ENCODE measurements at places on chromosomes 3 and 15.

DNA sequence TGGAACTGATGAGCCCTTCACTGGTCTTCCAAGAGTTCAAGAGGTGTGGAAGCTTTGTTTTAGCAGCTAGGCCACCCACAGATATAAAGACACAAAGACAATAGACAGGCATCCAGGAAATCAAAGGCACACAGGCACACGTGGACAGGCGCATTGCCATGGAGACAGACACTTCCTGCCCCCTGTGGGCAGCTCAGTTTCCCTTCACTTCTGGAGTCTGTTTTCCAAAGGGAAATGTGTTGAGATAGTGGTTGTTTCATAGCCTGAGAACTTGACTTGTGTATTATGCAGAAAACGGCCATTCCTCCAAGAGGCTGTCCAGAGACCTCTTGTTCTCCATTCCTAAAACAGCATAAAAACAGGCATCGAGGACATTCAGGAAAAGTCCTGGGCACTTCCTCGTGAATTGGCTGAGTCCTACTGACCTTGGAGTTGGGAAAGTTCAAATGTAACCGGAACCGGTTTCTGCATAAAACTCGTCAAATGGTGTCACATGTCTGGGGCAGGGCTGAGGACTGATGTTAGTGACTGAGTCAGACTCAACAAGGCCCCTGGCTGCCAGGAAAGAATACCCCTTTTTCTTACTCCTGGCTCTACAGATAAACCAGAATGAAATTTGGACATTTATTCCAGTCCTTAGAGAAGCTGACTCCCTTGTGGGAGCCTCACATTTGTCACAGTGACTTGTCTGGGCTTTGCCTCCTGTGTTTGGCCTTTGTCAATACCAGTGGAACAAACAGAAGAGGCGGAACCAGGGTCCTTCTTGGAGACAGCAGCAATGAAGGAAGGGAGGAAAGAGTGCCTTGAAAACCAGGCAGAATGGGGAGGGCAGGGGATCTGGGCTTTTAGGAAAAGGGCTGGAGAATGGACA, 1.3 kb downstream of the ALPK3 start:
- DNase-seq: no peak

DNA sequence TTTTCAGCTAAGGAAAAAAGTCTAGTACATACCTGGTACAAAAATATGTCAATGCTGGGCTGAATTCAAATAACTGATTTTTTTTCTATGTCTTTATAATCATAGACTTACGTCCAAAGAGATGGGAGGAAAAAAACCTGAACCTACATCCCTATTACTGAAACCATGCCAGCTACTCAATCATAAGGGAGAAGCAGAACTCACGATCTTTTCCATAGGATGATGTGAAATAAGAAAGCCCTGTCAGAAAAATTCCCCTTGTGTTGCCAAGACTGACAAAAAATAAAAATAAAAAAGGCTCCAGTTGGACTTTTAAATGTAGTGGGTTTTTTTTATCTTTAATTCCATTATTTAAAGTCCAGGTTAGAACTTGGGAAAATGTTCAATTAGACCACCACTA, 3.3 kb downstream of the MSL2 start:
- no peak for DNase-seq

- DNase-seq: no peak
These were observed 37.3 kb upstream of the B3GALNT1 start for GRCh38 chr3:161142486-161142885.

DNA sequence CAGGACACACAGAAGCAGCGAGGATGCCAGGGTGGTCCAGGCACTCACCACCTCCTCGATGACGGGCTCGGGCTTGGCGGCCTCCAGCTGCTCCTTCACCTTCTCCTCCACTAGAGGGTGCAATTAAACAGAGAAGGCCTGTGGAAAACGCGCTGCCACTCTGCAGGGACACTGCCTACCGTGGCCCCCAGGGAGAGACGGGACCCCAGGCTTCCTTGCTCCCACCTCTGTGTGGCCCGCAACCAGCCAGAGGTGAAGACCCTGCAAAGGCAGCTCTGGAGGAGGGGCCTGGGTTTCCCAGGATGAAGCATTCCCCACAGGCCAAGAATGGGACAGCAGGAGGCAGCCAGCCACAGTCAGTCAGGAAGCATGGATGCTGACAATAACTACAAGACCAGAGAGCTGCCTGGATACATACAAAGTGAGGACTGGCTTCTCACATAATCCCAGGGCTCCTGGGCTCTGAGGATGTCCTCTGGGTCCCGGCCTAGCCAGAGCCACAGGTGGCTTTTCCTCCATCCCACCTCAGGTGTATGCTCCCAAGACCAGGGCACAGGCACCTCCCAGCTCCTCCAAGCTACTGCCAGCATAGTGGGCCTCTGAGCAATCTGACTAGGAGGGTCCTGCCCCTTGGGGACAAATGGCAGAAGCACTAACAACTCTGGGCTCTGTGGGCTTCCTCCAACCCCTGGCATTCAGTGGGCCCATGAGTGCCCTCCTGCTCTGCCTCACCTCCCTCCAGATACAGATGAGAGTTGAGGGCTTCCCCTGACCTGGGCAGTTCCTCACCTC, 46.2 kb downstream of the PTH1R start:
- no peak for DNase-seq

GRCh38 chr3:108396336-108396735, 100.0 kb downstream of the HHLA2 start:
- DNase-seq: no peak

DNA sequence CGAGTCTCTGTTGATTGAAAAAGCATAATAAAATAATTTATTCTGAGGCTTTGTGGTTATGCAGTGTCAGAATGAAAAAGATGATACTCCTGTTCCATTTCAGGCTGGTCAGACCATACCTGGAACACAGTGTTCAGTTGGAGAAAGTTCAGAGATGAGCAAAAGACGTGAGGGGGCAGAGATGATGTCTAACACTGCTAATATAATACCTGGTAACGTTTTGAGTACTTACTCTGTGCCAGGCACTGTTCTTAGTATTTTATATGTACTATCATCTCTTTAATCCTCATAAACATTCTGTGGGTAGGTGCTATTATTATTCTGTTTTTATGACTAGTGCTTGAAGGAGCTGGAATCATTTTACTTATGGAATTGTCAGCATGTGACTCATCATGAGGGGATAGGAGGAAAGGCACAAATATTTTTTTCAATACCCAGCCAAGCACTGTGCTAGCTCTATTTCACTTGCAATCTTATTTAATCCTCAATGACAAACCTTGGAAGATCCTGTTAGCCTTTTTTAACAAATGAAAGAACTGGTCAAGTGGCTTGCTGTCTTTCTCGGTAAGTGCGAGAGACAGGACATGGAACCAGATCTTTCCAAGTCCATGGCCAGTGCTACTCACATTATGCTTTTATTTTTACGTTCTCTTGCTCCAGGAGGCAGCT, 31.8 kb downstream of the IQGAP1 start:
- no peak for DNase-seq

DNA sequence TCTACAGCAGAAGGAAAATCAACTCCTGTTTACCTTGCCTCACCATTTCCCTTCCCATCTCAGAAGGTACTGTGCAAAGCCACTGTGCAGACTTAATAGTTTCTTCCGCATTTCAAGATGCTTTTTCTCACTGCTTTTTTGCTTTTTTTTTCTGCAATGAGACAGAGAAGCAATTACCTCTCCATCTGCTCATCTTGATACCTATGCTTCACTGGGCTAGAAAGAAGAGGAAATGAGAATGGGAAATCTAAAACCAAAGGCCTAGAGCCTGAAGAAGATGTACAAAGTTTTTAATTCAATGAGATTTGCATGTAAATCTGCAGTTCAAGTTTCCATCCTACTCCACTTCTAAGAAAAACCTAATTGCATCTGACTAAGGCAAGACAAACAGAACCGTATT, 238.1 kb upstream of the SETMAR start:
- DNase-seq: no peak

GRCh38 chr3:144295613-144296012, 324.0 kb downstream of the DIPK2A start:
- no peak for DNase-seq

- DNase-seq: no peak
These were observed 424.1 kb downstream of the ZNF385D start for GRCh38 chr3:21326704-21327475.

- no peak for DNase-seq
These were observed 188.9 kb downstream of the MEIS2 start for GRCh38 chr15:36911322-36911944.

- no peak for DNase-seq
These were observed 461 bp downstream of the SECISBP2L start for GRCh38 chr15:49045751-49046219.

DNA sequence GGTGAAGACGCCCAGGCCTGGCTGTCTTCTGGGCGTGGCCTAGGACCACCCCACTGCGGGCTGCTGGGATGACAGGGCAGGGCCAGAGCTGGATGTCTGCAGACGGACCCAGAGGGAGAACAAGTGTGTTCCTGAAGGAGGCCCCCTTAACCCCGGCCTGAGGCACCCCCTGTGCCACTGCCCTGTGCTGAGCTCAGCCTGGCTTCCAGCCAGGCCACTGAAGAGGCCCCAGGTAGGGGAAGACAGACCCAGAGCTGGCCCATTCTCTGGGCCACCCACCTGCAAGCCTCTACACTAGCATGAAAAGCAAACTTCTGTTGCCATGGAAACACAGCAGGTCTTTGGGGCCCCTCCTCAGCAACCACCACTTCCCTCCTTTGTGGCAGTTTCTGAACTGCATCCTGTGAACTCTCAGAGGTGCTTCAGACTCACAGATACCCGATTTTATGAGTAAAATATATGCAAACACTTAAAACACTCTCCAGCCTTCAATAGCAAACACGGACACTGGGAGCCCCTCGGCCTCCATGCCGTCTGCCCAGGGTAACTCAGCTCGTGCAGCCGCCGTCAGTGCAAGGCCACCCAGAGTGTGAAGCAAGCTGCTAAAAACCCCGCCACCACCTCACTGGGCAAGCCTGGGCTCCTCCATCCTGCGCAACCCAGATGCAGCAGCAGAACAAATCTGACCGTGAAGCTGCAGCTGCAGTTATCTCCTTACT, 42.5 kb downstream of the CMTM6 start:
- peak; percentile 84 for DNase-seq

DNA sequence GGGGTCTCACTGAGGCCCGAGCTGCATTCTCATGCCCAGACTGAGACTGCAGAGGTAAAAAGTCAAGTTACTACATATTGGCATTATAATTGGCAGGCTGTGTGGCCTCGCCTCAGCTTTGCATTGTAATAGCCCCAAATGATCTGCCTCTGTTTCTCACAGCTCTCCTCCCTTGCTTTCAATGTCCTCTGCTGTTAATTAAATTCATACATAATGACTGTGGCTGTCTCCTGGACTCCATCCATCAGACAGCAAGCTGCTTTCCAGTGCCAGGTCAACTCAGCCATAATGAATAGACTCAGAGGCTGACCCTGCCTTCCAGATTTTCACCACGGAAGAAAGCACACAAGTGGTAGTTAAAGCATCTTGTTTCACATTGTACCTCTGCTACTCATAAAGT, 7.6 kb upstream of the RTP4 start:
- DNase-seq: no peak

- DNase-seq: no peak
These were observed 789.8 kb downstream of the ROBO1 start for GRCh38 chr3:78978037-78978436.

DNA sequence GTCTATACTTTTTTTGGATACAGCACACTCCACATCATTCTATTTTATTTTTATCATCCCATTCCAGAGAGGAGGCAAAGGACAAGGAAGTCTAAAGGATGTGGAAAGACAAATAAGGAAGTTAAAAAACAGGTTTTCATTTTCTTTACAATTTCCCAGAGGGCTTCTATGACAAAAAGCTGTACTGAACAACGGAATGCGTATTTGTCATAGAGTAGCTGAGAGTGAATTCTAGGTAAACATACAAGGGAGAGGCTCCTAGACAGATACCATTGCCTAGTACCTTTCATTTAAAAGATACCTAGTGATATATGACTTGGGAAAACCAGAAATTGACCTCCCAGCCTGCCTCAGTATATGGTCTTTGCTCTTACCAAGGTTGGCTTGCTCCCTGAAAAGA, 341.7 kb downstream of the FHIT start:
- DNase-seq: no peak

DNA sequence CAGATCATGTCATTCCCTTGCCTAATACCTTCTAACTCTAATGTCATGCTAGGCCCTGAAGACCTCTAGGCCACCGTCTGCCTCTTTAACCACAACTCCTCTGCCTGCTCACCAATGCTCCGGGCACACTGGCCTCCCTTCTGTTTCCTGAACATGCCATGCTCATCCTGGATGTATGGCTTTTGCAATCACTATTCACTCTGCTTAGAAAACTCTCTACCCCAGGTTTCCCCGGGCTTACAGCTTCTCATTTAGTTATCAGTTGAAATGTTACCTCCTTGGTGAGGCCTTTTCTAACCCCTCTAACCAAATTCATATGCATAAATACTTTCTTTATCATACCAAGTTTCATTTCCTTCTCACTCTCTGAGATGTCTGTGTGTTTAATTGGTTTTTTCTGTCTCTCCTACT, 727.8 kb upstream of the CFAP20DC start:
- no peak for DNase-seq

DNA sequence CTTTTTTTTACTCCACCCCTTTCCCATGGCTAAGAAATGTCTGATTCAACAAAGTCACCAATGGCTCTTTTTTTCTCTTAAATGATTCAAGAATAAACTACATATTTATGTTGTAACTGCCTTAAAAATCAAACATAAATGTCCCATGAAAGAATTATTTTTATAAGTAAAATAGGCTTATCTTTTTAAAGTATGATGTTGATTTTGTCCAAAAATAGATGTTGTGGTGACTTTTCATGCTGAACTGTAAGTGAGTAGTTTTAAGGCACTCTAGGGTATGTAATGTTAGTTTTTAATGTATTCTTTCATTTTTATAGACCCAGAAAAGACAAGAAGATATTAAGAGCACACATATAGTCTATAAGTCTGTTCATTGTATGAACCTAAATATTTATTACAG, 594.9 kb downstream of the NLGN1 start:
- DNase-seq: no peak

DNA sequence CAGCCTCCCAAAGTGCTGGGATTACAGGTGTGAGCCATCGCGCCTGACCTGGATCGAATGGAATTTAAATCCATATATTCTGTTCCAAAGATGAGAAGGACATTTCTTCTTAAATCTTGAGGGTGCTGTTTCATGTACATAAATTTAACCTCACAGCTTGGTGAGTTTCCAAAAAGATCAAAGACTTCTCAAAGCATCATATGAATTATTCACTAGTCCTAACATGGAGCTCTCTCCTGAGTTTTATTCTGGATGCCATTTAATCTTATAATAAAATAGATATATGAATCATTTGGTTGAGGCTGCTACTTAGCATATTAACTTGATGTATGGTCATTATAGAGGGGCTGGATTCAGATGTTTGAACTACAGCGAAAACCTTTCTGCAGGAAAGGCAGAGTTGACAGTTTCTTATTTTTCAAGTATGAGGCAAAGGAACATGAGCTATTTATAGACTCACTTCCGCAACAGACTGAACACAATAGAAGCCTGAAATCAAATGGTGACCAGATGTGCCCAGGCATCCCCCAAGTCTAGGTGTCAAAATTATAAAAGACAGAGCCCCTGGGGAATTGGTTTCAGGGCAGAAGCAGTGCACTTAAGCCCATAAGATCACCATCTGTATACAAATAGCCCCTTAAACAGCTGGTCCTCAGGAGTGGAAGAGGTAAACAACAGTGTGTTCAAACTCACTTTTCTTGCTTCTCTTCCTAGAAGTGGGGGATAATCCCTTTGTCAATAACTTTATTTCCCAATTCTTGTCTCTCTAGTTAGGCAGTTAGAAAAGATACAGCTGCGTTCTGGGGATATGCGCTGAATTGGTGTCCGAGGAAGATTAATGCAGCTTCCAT, 29.7 kb downstream of the STARD9 start:
- no peak for DNase-seq
